ENCODE measurements at places on chromosomes 6 and 20.

DNA sequence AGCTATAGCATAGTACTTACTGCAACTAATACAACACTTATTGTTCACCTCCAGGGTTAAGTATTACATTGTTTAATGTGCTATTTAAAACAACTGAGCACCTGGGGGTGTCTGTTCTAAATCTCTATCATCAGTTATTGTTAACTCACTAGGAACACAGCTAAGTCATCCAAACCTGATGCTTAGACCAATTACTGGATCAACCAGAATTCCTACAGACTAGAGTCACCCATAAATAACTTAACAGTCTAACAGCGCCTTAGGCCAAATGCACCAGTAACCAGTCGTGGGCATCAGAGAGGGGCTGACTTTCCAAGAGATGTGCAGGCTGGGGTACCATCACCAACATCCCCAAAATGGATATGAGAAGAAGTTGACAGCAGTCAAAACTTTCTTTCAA, 110.7 kb downstream of the ADTRP start:
- DNase-seq = no peak

DNA sequence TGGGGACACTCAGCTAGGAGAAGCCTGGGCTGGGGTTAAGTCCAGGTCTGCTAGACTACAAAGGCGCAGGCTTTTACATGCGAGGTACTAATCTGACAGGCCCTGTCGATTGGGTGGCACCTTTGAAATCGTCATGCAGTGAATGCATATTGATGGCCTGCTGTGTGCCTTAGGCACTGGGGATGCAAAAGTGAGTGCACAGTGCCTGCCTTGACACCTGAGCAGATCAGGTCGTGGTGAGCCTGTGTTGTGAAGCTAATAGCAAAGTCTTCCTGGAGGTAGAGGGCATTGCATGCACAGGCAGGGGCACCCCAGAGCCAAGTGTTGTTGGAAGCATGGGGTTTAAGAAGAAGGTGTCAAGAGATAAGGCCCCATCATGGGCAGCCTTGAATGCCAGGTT, 16.9 kb downstream of the LRRC1 start:
- no peak for DNase-seq

GRCh38 chr6:17904491-17905120, 82.8 kb downstream of the KIF13A start:
- DNase-seq = no peak

DNA sequence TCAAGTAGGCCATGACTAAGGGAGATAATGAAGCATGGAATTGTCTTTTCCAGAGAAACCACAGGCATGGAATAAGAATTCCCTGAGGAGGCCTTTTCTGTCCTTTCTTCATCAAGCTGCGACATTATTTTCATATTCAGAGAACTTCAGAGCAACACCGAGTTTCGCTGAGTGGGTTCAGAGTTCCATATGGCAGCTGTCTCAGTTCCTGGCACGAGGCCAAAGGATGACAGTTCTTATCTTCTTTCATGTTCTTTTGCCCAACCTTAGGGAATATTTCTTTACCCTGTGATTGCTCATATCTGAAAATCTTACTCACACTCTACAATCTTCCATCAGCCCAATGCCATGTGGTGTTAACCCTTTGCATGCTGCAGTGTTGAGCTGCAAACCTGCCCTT, 135.3 kb upstream of the BMP2 start:
- DNase-seq = peak; percentile 15

DNA sequence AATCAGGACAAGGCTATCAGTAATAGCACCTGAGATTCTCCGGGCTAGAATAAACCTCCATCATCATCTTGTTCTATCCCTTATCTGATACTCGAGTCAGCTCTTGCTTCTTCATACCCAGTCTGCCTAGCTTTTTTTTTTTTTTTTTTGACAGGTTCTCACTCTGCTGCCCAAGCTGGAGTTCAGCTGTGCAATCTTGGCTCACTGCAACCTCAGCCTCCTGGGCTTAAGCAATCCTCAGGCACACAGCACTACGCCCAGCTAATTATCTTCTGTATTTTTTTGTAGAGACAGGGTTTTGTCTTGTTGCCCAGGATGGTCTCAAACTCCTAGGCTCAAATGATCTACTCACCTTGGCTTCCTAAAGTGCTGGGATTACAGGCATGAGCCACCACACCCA, 19.5 kb downstream of the SRSF6 start:
- no peak for DNase-seq

- DNase-seq = no peak
Observed at GRCh38 chr6:52998603-52999002, 3.5 kb upstream of the GSTA4 start.

- DNase-seq = peak; percentile 91
Observed at GRCh38 chr6:41697861-41698781, 37.3 kb downstream of the TFEB start.

DNA sequence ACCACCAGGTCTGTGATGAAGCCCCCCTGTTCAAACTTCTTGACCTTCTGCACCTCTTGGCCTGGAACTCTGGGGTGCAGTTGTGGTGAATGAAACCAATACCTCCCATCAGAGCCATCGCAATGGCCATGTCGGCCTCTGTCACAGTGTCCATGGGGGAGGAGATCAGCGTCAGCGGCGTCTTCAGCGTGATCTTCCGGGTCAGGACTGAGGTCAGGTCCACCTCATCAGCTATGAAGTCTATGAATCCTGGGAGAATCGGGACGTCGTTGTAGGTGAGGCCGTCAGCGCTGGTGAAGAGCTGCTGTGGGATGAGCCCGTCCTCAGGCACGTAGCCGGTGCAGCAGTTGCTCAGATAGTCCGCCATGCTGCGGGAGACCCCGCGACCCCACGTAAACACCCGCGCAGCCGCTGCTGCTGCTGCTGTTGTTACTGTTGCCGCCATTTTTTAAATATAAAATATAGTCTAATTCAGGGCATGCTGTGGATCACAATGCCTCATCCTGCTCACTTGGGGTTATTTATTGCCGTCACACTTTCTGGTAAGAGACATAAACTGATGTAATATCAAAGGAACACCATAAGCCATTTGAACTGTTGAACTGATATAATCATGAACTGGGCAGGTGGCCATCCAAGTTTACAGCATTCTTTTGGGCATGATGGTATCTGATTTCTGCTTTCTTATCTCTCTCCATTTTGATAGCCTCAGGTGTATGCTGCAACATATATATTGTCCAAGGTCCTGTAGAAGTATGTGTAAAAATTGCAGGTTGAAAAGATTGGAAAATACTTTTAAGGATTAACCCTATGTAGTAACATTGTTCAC, 18.7 kb upstream of the RNF144B start:
- DNase-seq = no peak

- peak; percentile 44 for DNase-seq
Observed at GRCh38 chr6:151284548-151285017, 44.8 kb downstream of the AKAP12 start.

DNA sequence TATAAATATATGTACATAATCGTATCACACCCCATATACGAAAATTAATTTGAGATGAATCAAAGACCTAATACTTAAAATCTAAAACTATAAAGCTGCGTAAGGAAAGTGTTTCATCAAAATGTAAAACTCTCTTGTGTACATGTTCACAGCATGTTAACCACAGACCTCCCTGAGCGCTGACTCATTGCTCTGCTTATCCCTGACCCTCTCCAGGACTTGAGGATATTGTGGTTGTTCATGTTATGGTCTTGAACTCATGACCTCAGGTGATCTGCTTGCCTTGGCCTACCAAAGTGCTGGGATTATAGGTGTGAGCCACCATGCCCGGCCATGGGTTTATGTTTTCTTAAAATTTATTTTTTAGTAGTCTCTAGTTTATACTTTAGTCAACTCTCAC, 14.2 kb downstream of the FAM83B start:
- peak; percentile 52 for DNase-seq

- DNase-seq = no peak
Observed at GRCh38 chr6:166739117-166739975, 112.3 kb upstream of the RPS6KA2 start.

DNA sequence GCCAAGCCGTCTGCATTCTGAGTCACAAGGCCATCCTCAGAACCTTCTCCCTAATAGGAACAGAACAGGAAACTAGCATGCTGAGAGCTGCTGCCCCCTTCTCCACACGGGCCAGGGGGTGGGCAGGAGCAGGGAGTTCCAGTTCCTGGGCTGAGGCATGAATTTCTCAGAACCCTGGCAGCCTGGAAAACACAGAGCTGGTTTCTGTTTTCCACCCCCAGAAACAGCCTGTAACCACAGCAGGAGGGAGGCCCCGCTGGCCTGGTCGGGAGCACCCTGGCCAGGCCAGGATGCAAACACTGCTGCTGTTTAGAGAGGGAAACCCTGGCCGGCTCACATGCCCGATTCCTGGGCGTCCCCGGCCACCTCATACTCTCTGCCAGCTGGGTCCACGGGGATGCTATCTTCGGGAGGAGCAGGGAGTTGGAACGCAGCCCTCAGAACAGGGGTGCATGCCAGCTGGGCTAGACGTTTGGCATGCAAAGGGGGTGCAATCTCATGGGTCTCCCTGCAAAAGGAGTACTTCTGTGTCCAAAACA, 130.1 kb downstream of the NFATC2 start:
- DNase-seq = peak; percentile 34

- no peak for DNase-seq
Observed at GRCh38 chr20:23119456-23120216, 33.5 kb upstream of the CD93 start.

DNA sequence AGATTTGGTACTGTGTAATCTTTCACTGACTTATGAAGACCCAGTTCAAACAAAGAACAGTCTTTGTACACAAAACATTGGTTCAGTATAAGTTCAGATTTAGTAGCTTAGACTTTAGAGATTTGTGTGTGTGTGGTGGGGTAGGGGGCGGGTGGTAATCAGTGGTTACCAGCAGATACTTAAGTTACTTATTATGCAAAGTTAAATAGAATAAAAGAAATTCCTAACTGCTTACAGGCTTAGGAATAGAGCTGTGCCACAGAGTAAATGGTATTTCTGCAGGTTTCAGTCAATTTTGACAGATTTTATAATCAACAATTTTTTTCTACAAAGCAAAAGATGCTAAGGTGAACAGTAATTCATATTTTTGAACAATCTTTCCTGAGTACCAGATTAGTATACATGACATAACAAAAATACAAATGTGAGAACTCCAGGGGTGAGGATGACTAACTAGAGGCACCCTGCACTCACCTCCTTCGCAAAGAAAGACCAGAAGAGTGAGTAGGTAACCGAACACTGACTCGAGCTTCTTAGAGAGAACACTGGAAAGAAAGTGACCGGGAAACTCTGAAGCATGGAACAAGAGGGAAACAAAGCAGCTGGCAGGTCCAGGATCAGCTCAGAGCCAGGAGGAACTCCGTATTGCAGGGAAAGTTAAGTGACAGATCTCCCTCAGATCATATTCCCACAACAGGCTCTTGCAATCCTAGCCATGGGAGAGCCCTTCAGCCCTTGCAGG, 560.6 kb downstream of the COL12A1 start:
- DNase-seq = no peak

DNA sequence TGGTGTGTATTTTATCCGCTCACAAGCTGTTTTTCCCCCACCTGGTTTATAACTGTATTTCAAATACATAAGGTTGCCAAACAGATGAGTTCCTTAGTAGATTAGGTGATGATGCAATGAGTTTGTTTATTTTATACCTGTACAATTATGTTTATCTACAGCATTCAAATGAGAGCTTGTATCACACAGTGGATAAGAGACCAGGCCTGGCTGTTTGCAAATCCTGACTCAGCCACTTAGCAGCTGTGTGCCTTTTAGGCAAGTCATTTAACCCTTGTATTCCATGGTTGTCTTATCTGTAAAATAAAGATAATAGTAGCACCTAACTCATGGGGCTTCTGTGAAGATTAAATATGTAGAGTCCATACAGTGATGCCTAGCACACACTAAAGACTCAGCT, 143.7 kb downstream of the MOXD1 start:
- DNase-seq = no peak

Measured in fibroblast of mammary gland (primary cell).